ENCODE measurements at places on chromosomes 13 and 19.

DNA sequence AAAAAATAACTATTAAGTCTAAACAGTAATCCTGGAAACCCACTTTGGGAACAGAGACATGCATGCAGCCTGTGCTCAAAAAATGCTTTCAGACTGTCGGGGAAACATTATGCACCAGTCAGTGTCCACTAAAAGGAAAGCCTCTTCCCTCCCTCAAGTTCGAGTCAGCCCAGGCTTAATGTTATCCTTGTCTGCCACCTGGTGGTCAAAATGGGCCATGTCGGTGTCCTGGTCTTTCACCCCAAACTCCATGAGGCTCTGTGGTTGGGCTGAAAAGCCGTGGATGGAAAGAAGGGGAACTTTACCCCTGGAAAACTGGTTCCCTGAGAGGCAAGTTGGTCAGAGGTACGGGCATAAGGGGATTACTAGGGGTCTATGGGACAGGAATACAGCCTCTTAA, 88.4 kb upstream of the ZNF492 start:
- DNase-seq, result peak; percentile 22

DNA sequence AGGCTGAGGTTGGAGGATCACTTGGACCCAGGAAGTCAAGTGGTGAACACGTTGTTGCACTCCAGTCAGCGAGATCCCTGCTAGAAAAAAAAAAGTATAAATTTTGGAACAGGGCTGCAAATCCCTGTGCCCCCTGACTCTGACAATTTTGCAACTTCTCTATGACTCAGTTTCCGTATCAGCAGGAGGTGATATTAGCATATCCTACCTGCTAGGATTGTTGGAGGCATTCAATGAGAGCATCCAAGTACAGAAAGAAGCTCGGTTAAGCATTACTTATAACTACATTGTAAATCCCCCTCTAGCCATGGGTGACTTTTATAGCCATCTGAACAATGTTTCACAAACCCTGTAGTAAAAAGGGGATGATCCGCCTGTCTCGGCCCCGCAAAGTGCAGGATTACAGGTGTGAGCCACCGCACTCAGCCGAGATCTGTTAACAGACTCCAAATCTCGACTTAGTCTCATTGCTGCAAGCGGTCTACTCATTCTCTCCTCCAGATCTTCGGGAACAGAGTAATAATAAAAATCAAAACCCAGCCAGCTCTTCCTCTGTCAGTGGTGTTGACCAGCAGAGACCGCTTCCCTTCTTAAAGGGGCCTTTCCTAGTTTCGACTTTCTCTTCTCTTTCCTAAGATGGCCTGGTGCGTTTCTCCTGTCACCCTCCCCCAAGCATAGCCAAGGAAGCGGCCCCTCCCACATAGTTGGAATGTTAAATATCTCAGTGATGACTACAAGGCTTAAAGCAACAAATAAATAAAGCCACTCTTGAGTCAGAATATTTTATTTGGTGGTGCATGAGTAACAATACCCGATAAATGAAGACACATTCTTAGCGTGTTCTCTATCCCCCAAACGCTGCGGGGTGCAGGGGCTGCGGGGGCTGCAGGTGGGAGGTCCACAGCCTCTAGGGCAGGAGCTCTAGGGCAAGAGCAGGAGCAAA, 10.3 kb upstream of the BICRA start:
- DNase-seq, result no peak

DNA sequence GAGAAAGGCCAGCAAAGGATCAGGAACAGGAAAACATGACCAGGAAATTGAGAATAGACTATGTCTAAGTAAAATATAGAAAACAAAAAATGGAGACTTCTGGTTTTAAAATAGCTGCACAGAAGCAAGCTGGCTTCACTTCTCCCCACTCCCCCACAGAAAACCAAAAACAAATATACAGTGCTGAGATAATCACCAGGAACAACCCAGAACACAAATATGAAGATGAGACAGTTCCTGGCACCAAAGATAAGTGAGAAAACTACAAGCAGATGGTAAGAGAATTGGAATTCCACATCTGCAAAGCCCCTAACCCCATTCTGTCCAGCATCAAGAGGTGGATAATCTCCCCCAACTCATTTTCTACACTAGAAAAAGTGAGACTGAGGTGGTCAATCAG, 397.7 kb downstream of the SUCLA2 start:
- DNase-seq, result no peak

GRCh38 chr19:10670182-10670581, 16.0 kb downstream of the ILF3 start:
- no peak for DNase-seq

GRCh38 chr19:30671622-30672051, 299.5 kb downstream of the ZNF536 start:
- peak; percentile 59 for DNase-seq

GRCh38 chr13:80100636-80101035, 240.3 kb downstream of the SPRY2 start:
- no peak for DNase-seq

DNA sequence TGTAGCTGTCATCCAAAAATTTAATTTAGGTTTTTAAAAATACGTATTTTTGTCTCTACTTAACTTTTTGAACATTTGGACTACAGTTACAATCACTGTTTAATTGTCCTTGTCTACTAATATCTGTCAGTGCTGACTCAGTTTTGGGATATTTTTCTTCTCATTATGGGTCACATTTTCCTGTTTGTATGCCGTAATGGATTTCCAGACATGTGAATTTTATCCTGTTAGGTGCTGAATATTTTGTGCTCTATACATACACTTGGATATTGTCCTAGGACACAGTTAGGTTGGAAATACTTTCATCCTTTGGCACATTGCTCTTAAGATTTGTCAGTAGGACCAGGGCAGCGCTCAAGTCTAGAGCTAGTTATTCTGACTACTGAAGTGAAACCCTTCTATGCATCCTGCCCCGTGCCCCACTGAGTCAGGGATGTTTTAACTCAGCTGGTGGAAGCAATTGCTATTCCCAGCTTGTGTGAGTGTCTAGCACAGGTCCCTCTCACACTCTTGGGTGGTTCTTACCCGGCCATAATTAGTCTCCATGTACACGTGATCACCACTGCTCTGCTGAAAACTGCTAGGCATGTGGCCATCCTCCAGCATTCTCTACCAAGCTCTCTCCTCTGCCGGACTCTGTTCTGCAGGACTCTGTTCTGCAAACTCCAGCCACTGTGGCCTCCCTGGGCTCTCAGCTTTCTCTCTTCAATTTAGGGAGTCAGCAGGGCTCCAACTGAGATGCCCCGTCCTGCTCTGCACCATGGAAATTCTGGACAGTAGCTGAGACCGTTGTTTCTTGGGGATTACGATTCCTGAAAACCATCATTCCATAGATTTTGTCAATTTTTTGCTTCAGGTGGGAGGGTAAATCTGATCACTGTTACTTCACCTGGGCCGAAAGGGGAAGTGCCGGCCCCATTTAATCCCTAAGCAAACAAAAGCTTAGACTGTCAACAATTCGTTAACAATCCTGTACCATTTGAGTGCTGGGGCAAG, 11.1 kb downstream of the PROZ start:
- no peak for DNase-seq

GRCh38 chr19:15464394-15465385, at the start of gene RASAL3:
TSS of gene RASAL3 (minus strand) at chr19:15464544. CDS start at chr19:15464358, 186 bp downstream.
- DNase-seq, result no peak

DNA sequence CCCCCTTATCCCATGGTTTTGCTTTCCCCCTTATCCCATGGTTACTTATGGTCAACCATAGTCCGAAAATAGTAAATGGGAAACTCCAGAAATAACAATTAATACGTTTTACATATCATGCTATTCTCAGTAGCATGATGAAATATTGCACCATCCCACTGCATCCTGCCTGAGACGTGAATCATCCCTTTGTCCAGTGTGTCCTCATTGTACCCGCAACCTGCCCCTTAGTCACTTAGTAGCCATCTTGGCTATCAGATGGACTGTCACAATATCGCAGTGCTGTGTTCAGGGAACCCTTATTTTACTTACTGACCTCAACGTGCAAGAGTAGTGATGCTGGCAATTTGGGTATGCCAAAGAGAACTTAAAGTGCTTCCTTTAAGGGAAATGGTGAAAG, 10.5 kb upstream of the NBEA start:
- no peak for DNase-seq

GRCh38 chr13:32391101-32391619, 36.8 kb downstream of the N4BP2L1 start:
- no peak for DNase-seq

DNA sequence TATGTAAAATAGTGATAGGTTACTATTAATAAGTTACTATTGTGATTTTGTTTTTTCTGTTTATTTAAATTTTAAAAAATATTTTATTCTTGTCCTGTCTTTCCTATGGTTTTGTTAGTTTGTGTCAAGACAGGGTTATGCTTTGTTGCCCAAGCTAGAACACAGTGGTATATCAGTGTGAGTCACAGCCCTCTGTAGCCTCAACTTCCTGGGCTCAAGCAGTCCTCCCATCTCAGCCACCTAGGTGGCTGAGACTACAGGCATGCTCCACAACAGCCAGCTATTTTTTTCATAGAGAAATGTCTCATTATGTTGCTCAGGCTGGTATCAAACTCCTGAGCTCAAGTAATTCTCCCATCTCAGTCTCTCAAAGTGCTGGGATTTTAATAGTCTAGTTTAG, 99.5 kb downstream of the ZNF675 start:
- DNase-seq, result no peak

- no peak for DNase-seq
Observed at GRCh38 chr19:23241419-23241818, 8.8 kb downstream of the ZNF724 start.

DNA sequence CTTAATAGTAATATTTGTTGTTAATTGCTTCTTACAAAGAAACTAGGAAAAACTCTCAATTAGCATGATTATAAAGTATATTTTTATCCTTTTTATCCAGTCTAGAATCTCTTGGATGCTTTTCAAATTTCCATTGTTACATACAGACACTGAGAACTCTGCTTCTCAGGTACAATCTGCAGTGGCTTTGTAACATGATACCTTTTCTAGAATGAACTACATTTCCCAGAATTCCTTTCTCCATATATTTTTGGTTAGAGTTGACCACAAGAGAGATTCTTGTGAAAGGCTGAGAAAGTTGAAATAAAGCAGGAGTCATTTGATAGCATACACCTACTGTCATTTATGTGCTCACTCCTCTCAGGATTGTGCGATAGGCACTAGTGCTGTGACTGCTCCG, 148.6 kb downstream of the SLITRK6 start:
- DNase-seq, result no peak

DNA sequence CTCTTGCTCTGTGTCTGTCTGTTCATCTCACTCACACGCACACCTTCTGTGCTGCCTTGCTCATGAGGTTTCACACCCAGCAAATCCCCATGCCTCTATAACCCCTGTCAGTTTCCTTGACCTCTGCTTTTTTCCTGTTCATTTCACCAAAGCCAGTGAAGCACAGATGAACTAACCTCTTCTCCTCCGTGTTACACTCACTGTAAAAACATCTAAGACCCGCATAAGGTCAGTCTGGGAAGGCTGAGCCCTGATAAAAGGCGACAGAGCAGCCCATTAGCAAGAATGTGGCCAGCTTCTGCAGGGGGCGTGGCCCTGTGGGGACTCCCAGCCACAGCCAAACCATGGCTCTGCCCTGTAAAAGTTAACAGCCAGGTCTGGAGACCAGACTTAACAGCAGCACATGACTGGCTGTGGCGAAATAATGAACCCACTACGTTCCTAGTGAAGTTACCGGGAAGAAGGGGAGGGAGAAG, 42.8 kb upstream of the NPAS1 start:
- peak; percentile 43 for DNase-seq

DNA sequence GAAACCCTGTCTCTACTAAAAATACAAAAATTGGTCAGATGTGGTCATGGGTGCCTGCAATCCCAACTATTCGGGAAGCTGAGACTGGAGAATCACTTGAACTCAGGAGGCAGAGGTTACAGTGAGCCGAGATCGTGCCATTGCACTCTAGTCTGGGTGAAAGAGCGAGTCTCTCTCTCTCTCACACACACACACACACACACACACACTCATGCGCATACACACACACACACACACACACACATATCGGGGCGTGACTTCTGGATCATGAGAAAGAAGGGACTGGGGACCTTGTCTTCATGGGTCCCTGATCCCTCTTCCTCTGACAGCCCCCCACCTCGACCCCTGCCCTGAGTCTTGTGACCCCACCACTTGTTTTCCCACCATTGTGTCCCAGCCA, 11.8 kb upstream of the SDHAF1 start:
- no peak for DNase-seq

- DNase-seq, result no peak
Observed at GRCh38 chr13:86976521-86977324, 694.4 kb upstream of the SLITRK5 start.

DNA sequence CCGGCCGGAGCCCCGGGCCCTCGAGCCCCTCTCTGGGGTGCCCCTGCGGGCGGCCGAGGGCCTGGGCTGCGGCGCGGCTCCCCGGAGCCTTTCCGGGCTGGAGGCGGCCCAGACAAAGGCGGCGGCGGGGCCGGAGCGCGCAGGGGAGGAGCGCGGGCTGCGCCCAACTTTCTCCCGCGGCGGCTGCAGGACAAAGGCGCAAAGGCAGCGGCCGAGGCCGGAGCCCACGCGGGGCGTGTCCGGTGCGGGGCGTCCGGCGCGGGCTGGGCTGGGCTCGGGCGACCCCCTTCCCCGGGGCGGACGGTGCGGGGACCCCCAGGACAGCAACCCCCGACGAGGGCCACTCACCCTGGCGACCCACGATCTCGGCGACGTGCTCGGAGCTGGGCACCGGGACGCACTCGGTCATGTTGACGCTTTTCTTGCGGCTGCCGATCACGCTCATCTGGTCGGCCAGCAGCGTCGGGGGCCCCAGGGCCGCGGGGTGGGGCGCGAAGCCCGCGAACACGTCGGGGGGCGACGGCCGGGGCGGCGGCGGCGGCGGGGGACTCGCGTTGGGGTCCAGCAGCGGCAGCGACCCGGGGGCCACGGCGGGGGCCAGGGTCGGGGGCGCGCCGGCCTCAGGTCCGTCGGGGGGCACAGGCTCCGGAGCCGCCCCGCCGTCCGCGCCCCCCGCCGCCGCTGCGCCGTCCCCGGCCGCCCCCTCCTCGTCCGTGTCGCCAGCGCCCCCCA, 843 bp downstream of the MEX3D start:
- peak; percentile 47 for DNase-seq

DNA sequence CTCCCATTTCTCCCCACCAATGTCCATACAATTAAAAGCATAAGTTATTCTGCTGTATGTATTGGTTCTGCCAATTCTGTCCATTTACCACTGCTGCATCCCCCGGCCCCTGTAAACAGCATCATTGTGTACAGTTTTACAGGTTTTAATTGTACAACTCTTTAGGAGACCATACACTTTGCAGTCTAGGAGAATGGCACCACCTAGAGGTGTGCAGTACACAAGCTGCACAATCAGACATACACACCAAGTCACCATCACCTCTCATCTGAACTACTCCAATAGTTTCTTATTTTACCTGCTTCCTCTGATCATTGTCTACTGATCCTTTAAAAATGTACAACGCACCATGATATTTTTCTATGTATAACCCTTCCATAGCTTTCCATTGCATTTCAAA, 855.9 kb upstream of the KLHL1 start:
- DNase-seq, result no peak

- no peak for DNase-seq
Observed at GRCh38 chr13:110293649-110294048, 13.3 kb downstream of the COL4A1 start.

DNA sequence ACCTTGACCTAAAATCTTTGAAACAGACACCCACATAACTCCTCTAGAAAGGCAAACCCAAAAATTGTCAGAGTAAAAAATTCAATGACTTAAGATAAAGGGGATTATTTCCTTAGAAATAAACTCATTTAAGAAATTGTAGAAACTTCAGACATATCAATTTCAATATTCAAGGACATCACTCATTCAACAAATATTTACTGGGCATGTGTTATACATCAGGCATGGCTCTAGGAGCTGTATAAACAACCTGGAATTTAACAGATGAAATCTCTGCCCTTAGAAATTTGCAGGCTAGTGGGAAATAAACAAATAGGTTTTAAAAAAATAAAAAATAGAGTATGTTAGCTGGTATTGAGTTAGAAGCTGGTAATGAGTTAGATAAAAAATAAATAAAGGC, 84.0 kb upstream of the LSM14A start:
- no peak for DNase-seq
